ENCODE measurements at places on chromosomes 4 and X.

GRCh38 chr4:61596606-61597340 is 396.6 kb downstream of the ADGRL3 start:
- no peak for DNase-seq

DNA sequence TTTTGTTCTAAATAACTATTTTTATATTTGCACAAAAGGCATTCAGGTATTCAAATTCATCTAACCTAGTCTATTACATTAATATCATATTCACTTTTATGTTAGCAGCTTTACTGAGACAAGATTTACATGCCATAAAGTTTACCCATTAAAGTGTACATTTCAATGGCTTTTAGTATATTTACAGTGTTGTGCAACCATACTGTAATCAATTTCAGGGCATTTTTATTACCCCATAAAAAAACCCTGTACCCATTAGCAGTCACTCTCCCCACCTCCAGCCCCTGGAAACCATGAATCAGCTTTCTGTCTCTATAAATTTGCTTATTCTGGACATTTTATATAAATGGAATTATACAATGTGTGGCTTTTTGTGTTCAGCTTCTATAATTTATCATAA is 95.9 kb upstream of the IL1RAPL1 start:
- DNase-seq, result no peak

DNA sequence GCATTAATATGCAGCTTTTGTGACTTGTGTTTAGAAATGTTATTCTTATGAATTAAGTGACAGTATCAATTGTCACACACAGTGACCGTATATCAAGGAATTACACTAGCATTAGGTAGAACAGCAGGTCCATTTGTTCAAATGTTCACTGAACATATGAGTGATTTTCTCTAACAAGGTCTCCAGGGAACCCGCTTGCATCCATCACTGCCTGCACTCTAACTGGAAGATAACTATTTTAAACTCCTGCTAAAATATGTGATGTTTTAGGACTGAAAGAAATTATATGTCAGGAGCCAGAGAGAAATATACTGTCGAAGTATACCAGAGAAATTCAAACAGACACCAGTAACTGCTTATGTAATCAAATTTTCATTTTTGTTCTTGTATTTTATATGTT is 1395.7 kb downstream of the PCDH18 start:
- peak; percentile 48 for DNase-seq

GRCh38 chr4:18321956-18322530 is 300.5 kb upstream of the LCORL start:
- no peak for DNase-seq

DNA sequence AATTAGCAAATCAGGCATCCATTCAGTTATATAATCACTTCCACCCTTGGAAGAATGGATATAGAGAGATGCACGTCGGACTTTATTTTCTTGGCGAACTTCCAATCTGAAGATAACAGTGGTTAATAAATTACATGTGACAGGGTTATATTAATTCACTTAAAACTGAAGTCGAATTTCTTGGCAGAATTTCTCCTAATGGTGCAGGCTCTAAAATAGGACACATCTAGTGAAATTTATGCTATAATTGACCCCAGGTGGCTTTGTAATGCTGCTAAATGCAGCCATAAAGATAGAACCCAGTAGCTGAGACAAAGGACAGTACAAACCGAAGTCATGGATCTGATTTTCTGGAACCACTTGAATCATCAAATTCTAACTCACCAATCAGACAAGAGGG is 20.8 kb upstream of the SLC10A4 start:
- DNase-seq, result no peak

DNA sequence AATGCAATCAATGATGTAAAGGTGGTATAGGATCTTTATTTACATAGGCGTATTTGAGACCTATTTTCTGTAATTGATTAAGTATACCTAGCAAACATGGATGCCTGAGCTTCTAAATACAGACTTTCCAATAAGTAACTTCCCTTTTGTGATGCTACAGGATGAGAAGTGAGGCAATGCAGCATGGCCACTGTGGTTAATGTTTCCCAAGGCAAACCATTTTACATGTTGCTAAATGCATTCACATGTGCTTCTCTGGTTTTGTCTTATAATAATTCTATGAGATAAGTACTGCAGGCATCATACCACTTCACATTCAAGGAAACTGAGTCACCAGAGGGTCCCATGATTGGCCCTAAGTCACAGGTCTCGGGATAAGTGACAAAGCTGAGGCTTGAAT is 35.7 kb upstream of the NKX3-2 start:
- DNase-seq, result no peak

- no peak for DNase-seq
Measured at GRCh38 chr4:121454251-121454979, 73.6 kb upstream of the QRFPR start.

All from NCI-H446 (cell line).